ENCODE measurements at places on chromosomes 16 and 17.

GRCh38 chr17:2412561-2413021 is 11.7 kb upstream of the MNT start:
- no peak for DNase-seq

GRCh38 chr17:3657874-3658783 is 10.2 kb downstream of the TAX1BP3 start:
- no peak for DNase-seq

DNA sequence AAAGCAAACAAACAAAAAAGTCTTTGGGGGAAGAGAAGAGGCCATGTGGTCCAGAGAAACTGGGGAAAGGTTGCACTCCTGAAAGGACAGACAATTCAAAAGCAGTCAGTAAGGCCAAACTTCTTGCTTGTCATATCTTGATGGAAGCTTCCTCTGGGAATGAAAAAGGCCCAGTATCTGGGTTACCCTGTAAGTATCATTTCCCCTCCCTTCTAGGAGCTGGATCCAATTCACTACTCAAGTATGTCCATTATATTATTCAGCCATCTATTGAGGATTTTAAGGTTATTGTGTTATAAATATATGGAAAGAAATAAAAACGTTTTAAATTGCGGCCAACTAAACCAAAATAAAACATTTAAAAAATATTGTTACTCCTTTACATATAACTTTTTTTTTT is 26.0 kb upstream of the MON1B start:
- no peak for DNase-seq

GRCh38 chr16:1311738-1312466 is 2.5 kb downstream of the UBE2I start:
- DNase-seq = no peak

Data from kidney epithelial cell (primary cell).